ENCODE measurements at places on chromosomes 13 and 19.

DNA sequence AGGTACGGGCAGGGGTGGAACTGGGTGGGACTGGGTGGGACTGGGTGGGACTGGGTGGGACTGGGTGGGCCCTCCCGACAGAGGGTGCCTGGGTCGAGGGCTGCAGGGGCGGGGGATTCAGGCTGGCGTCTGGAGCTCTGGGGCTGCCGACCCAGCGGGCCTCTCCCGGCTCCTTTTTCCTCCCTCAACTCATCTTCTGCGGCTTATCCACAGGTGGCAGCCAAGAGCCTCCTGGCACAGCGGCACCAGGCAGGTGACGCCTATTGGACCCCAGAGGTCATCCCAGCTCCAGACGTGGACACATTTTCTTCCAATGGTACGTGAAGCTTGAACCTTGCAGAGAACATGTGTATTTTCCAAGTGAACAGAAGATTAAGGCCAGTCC is 533 bp downstream of the ZNF544 start:
- DNase-seq: peak; percentile 7

- no peak for DNase-seq
Observed at GRCh38 chr13:44237276-44237767, 136.3 kb upstream of the SERP2 start.

DNA sequence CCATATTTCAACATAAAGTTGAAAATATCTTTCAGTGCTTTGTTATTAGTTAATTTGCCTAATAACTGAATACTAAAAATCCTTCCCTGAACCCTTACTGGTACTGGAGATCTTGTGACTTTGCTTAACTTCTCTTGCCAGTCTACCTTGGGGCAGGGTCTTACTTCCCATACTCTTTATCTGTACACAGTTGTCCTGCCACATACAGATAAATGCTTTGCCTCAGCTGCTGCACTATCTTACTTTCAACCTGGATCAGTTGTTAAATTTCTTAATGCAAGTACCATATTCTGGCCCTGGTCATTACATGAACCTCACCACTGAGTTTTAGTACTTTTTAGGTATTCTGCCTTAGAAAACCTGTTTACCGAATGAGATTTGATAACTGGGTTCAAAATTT is 107.6 kb downstream of the PIBF1 start:
- DNase-seq: no peak

- no peak for DNase-seq
Observed at GRCh38 chr19:6693056-6693471, 23.1 kb upstream of the TNFSF14 start.

GRCh38 chr13:114106526-114106925 is 25.9 kb downstream of the RASA3 start:
- no peak for DNase-seq

GRCh38 chr19:4977299-4978174 is 8.6 kb downstream of the KDM4B start:
- DNase-seq: no peak

DNA sequence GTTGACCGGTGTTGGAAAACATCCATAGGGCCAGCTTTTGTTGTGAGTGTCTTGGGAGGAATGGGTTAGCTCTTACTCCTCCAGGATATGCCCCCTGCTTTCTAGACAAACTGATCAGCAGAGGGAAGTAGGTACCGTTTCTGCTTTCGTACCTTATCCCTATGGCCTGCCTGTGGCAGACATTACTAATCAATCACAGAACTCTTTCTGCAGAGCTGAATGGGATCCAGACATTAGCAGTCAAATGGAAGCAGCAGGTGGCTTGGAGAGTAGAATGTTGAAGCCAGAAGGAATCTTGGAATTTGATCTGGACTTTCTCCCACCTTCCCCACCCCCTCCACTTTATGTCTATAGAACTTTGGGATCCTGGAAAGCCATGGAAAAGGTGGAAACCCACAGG is 17.1 kb downstream of the NWD1 start:
- DNase-seq: no peak

- no peak for DNase-seq
Observed at GRCh38 chr19:281992-282391, 9.2 kb downstream of the PLPP2 start.

DNA sequence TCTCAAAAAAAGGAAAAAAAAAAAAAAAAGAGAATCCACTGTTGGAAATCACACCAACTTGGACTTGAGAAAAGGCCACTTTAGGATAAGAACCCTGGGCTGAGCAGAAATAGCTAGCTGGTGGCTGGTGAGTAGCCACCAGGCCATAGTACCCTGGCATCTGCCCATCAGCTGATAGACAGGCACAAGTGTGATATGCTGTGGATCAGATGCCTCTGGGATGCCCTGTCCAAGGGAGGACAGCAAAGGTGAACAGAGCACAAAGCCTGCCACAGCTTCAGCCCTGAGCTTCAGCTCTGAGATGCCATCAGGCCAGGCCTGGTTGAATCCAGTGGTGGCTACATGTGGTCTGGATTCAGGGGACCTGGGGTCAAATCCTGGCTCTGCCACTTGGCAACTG is 8.7 kb downstream of the SIRT2 start:
- no peak for DNase-seq

- DNase-seq: no peak
Observed at GRCh38 chr13:104785952-104786351, 1719.7 kb upstream of the SLC10A2 start.

DNA sequence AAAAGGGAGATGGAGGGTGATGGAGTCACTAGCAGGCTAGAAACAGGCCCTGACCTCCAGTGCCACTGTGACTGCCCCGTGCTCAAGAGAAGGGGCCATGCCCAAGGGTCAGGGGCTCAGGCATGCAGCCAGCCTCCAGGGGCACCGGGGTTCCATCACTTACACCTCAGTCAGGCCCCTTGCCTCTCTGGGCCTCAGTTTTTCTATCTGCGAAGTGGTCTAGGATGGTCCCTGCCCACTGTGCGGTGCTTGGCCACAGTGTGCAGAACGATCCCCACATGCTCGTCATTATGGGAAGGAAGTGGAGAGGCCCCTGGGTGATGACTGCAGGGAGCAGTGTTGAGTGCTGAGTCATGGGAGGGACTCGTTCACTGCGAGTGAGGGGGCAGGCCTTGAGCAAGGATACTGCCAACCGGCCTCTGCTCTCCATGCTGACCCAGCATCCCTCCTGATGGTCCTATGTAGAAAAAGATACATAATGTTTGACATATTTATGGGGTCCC is 23.1 kb downstream of the TMED1 start:
- no peak for DNase-seq

- DNase-seq: no peak
Observed at GRCh38 chr13:25267715-25268114, 19.6 kb downstream of the MTMR6 start.

DNA sequence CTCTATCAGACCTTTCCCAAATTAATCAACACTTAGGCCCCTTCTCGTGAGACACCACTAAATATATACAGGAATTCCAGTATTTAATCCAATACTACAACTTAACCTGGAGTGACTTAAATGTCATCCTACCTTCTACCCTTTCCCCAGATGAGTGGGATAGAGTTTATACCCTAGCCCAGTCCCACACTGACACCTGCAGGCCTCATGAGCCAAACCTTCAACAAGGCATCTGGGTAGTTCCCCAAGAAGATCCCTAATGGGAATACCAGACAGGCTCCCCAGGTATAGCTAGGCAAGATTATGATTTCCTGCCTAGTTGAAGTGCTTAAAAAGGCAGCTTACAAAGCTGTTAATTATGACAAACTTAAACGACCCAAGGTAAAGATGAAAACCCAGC is 15.9 kb downstream of the ZNF83 start:
- no peak for DNase-seq

GRCh38 chr19:40974633-40975037 is 16.4 kb upstream of the CYP2B6 start:
- DNase-seq: peak; percentile 33

GRCh38 chr19:15837221-15837731 is 21.8 kb upstream of the OR10H1 start:
- no peak for DNase-seq

- no peak for DNase-seq
Observed at GRCh38 chr13:112165712-112166111, 98.8 kb downstream of the SOX1 start.

DNA sequence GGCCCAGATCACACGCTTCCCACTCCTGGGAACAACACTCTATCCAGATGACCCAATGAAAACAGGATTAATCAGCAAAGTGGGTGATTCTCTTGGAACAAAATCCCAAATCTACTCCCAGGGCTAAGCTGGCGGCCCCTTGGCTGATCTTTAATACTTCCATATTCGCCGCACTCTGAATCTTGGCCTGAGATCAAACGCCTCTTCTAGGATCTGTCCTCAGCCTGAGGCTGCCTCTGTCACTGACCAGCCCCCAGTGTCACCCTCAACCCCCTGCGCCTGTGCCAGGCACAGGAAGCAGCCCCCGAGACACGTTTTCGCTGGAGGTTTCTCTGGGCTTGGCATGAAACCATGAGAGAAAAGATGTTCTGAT is 2.4 kb upstream of the CTXN1 start:
- DNase-seq: no peak

DNA sequence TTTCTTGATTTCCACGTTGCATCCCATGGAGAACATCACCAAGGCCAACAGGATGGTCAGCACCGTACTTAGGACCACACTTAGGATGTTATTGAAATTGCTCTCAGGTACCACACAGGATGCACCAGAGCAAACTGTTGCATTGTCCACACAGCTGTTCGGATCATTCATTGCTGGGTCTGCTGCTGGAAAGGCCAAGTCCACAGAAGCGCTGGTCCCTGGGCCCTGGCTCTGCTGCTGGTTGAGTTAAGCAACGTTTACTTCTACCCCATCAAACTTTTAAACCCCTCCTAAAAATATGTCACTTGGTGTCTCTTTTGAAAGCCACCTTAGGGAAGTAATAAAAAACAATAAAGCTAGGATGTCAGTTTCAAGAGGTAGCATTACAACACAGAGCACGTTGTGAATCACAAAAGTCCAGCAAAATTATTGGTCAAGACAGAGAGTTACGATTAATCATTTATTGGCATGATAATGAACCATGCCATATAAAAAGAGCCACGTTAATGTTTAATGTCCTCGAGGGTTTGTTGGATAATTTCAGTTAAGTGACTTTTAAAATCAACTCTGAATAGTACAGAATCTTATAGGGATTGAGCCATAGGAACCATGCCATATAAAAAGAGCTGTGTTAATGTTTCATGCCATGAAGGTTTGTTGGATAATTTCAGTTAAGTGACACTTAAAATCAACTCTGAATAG is at the start of gene SLC10A2:
Gene SLC10A2, minus strand, starts transcription at position 339 of the 702 bp plus-strand sequence. Its CDS starts 168 bp downstream, at position 171.
- DNase-seq: no peak

DNA sequence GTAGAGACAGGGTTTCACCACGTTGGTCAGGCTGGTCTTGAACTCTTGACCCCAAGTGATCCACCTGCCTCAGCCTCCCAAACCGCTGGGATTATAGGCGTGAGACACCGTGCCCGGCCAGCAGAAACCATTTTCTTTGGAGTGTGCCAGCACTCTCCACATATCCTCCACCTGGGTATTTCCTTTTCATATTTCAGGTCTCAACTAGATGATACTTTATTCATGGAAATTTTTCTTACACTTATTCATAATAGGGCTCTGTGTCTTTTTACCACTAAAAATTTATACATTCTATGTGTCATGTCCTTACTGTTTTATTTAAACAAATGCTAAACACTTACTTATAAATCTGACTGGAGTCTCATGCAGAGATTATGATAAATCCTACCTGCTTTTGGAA is 305.9 kb downstream of the PCDH20 start:
- no peak for DNase-seq

- no peak for DNase-seq
Observed at GRCh38 chr19:57708641-57709361, at the start of gene ZNF154. Gene ZNF154, minus strand, starts transcription at chr19:57709204. Its CDS starts 233 bp downstream, at chr19:57708971.

DNA sequence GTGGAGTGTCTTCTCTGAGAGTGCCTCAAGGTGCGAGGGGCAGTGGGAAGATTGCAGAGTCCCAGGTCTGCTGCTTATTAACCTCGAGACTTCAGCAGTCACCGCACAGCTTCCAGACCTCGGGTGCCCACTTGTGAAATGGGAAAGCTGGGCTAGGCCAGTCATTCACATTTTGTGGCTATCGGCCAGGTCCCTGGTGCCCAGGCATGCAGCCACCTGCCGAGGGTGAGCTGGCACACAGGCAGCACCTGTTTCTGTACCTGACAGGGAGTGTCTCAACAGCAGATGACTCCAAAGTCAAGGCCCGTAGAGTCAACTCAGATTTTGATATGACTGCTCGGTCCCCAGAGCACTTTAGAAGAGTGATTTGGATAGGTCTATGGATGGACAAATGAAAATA is 21.9 kb downstream of the UQCRFS1 start:
- no peak for DNase-seq

DNA sequence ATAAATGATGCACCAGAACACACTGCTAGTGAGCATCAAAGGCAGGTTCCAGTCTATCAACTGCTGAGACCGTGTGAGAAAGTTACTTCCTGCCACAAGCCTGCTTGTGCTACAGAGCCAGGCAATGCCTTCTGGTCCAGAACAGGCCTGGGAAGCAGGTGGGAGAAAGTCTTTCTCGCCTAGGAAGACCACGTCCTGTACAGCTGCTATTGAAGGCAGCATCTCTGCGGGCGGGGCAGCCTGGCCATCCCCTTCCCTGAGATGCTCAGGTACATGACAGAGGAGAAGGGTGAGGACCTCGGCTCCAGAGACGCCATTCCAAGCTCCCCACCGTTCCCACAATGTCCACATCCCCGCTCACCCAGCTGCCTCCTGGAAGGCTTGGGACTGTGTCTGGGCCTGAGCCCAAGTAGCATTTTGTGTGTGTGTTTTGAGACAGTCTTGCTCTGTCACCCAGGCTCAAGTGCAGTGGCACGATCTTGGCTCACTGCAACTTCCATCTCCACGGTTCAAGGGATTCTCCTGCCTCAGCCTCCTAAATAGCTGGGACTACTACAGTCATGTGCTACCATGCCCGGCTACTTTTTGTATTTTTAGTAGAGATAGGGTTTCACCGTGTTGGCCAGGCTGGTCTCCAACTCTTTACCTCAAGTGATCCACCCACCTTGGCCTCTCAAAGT is 3.4 kb downstream of the RFX1 start:
- no peak for DNase-seq

DNA sequence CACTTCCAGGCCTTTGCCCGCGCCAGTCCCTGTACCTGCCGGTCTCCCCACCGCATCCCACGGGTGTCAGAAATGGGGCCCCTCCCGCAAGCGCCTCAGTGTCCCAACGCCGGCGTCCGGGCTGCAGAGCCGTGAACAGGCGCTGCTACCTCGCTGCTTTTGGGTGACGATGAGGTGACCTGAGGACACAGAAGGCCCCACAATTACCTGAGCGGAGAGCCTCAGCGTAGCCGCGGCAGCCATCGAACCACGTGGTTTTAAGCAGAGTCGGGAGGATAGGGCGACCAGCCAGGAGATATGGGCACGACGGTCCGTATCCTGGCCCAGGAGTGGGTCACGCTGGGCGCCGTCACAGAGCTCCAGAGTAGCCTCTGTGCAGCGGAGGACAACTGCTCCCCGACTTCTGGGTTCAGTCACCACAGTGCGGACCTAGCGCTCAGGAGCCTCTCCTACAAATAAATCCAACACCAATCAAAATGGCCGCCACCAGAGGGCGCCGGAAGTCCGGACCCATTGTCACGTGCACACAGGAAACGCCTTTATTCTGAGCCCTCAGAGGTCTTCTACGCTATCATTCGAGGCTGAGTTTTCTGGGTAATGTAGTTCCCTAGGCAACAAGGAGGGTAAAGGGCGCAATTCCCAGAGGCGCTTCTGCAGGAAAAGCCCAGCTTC is at the start of gene ZNF814:
Gene ZNF814, minus strand, starts transcription at position 478 of the 672 bp plus-strand sequence. Its CDS starts 235 bp downstream, at position 243.
- peak; percentile 41 for DNase-seq
